Stimulated activated CD4-positive, alpha-beta T cell treated with anti-CD3 and anti-CD28 coated beads, Interleukin-1b, Interleukin-23, amount 100 ng/mL, for 4 hours (primary cell): ENCODE measurements at places on chromosomes 12 and 14.
A peak's percentile ranks its signal among the peaks of the same experiment; 100 is the strongest.

DNA sequence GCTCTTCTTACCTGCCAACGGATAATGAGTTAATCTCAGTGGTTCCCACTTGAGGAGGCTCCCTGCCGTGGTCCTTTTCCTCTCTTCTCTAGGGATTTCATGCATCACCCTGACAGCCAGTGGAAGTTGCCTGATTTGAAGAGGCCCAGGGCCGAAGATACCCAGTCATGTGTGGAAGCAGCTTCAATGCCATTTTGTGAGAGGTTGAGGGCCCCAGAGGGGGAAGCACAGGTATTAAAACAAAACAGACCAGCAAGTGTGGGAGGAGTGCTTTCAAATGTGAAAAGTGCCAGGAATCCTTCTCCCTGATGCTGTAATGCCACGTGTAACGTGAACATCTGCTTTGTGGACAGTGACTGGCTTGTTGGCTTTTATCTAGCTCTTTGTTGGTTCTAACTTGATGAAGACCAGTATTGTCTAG lies 1.5 kb downstream of the TCP11L2 start:
- no peak for DNase-seq

GRCh38 chr12:2891240-2892053 lies 756 bp downstream of the TULP3 start:
- no peak for DNase-seq

DNA sequence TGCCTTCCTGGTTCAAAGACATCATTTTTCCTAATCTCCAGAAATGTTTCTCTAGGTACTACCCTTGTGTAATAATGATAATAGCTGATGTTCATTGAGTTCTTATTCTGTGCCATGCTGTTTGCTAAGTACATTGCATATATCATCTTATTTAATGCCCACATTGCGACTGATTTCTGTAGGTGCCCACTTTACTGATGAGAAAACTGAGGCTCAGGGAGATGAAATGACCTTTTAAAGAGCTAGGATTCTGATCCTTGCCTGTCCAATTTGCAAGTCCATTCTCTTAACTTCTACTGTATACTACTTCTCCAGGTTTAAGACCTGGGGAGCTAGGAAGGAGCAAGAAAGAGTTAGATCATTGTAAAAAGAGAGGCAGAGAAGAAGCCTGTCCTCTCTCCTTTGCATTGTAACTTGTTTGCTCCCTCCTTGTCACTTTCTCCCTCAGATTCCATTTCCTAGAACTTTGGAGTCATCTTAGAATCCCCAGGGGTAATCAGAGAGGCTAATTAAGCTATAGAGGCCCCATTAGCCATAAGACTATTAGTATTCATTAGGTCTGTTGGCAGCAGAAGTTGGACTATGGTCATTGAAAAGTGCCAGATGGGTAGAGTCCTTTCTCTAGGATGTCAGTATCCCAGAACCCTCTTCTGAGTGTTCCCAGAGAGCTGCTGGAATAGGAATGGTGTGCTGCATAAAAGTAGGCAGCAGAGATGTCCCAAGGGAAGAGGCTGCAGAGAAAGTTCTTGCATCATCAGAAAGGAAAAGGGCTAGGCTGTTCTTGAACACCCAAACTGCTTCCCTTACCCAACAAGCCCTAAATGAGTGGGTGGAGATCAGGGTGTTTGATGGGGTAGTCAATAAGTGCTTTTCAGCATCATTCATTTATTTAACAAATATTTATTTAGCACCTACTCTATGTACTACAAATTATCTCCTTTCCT lies 3.1 kb downstream of the DGKA start:
- DNase-seq, result no peak

DNA sequence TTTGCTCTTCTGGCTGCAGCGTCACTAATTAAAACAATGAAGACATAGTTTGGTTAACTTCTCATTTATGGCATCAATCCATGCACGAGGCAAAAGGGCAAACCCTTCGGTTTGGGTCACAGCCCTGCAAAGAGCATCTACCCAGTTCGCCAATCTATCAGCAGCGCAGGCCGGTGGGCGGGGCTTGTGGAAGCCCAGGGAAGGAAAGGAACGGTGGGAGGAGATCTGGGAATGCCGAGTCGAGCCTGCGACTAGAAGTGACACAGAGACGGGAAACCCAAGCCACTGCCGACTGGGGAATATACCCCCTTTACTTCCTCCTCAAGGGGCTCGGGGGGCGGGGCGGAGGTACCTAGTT lies 466 bp downstream of the KICS2 start:
- DNase-seq, result peak; percentile 54

- DNase-seq, result no peak
Observed at GRCh38 chr12:128594521-128594920, 229.2 kb downstream of the SLC15A4 start.

DNA sequence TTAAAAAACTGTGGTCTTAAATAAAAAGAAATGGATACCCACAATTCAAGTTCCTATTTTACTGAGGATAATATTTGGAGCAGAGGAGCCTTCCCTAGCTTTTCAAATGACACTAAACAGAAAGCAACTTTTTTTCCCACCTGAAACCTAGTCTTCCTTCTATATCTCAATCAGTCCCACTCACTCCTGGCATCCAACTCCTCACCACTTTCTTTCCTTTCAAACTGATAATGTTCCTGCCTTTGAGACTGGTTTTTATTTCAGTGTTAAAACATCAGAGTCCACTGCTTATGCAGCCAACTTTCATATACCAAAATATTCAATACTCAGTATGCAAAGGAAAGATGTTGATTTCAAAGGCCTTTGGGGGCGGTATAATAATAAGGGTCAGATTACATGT lies 225.6 kb downstream of the GXYLT1 start:
- DNase-seq, result no peak

GRCh38 chr12:54418441-54419087 lies 502 bp downstream of the ITGA5 start:
- DNase-seq, result no peak

- DNase-seq, result no peak
Observed at GRCh38 chr12:24608637-24609285, 340.1 kb downstream of the BCAT1 start.

GRCh38 chr12:76025601-76026575 lies 5.7 kb downstream of the PHLDA1 start:
- DNase-seq, result no peak

- no peak for DNase-seq
Observed at GRCh38 chr12:82745063-82745674, 58.5 kb downstream of the TMTC2 start.

DNA sequence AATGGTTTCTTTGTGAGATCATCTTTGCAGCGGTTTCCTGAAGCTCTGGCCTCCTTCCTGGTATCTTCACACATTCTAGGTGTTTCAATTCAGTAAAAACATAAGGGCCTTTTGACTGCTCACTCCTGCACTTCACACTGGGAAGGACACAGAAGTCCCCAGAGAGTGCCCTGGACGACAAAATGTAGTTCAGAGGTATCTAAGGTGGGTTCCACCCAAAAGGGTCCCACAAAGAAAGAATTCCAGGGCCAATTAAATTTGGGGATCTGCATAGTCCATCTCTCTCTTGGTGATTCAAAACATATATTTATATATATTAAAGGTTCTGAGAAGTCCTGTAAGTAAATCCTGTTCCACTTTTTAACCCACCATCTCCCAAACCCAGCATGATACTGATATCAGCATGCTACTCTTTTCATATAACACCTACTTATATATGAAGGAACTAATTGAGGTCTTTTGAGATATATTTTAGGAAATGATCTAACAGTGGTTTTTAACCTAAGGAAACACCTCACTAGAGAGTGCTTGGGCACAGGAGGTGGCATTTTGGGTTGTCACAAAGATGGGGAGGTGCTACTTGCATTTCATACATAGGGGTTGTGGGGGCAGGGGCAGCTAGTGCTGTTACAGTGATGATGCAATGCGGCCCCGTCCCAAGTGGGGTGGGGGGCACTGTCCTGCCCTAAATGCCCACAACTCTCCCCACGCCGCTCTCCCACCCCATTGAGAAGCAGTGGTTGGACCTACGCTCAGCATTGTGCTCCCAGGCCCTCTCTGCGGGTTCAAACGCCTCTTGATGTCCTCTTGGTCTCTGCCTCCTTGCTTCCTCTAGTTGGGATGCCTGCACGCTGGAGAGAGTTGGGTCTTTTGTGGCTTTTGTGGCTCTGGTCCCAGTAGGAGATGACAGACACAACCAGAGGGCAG lies 109.4 kb downstream of the ARF6 start:
- no peak for DNase-seq

- no peak for DNase-seq
Observed at GRCh38 chr12:93060666-93061472, 131.8 kb upstream of the EEA1 start.

DNA sequence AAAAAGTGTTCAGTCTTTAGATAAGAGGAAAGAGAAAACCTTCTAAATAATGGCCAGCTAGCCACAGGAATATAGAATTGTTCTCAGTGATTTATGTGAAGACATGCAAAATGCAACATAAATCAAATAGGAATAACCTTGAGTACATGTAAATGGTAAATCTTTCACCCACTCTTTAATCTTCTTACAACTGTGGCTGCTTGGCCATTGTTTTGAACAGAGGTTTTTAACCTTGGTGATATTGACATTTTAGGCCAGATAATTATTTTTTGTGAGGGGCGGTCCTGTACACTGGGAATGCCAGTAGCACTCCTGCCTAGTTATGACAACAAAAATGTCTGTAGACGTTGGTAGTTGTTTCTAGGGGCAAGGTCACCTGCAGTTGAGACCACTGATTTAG lies 479.9 kb upstream of the NOVA1 start:
- DNase-seq, result no peak

DNA sequence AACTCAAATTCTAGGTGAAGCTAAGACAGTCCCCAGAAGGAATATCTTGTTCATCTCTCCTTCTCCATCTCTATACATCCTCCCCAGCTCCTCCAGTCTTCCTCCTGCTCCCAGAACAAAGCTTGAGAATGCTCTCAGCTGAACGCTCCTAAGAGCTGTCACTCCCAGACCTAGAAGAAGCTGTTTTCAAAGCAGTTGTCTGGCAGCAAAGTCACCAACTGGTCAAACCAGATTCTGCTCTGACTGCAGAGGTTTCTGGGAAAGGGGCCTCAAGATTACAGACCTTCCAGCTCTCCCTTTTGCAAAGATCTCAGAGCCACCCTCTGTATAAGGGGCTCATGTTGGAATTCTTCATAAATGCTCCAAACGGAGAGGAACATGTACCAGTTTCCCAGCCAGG lies 9.6 kb upstream of the HSPB8 start:
- no peak for DNase-seq

GRCh38 chr14:36426113-36426512 lies 93.9 kb downstream of the NKX2-1 start:
- no peak for DNase-seq

- no peak for DNase-seq
Observed at GRCh38 chr12:121939186-121939585, 20.8 kb downstream of the CFAP251 start.

DNA sequence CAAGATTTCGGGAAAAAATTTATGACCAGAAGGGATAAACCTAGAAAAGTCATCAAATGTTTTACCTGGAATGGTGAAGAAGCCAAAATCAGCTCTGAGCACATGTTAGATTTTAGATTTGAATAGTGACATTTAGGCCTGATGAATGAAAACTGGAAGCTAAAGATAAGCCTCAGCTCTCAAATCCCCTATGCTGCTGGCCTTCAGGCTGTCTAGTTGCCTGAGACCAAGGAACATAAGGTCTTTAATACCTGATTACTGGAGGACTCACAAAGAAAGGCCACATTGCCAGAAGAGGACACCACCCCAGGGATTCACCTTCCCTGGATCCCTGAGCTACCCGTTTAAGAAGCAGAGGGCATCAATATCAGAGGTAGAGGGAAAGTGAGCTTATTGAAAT lies 56.6 kb downstream of the BCL2L14 start:
- DNase-seq, result no peak
